ENCODE measurements at places on chromosomes 3 and 15. TPM values are rescaled to one million over a fixed set of nuclear protein-coding genes. Genes with fewer than 3 reads are reported as not detected.

EPHA6 gene
- 1.1 TPM for total RNA-seq

KNG1 gene
- not detected for total RNA-seq

CPNE9 gene
- not detected for total RNA-seq

TM6SF1 gene
- 6.3 TPM for total RNA-seq

TMEM41A gene
- total RNA-seq = 15.6 TPM

ANKUB1 gene
- total RNA-seq = not detected

PCLAF gene
- total RNA-seq = 12.0 TPM

HIGD2B gene
- not detected for total RNA-seq

ISG20 gene
- total RNA-seq = 5.1 TPM

KBTBD13 gene
- 2.6 TPM for total RNA-seq

CNTN4 gene
- total RNA-seq = 34.3 TPM

RETNLB gene
- not detected for total RNA-seq

CHRNA7 gene
- 2.8 TPM for total RNA-seq

PSTPIP1 gene
- 5.3 TPM for total RNA-seq

MEIS2 gene
- total RNA-seq = 42.1 TPM

CHRFAM7A gene
- total RNA-seq = 0.92 TPM

SCN5A gene
- total RNA-seq = 6.1 TPM

WNT5A gene
- total RNA-seq = 45.7 TPM

ICE2 gene
- total RNA-seq = 61.7 TPM

CCDC54 gene
- not detected for total RNA-seq

SAMMSON gene
- 0.41 TPM for total RNA-seq

PLA2G4B gene
- total RNA-seq = 10.7 TPM

FOXL2 gene
- 0.41 TPM for total RNA-seq

GOLGA6L1 gene
- not detected for total RNA-seq

All from tongue (tissue), 3 donors.